Nephron progenitor cell (in vitro differentiated cells): ENCODE measurements at places on chromosomes 16 and 17.
A peak's percentile ranks its signal among the peaks of the same experiment; 100 is the strongest.

GRCh38 chr17:68981288-68981687, 26.1 kb upstream of the ABCA8 start:
- DNase-seq: no peak

- no peak for DNase-seq
Observed at GRCh38 chr17:27766438-27766837, 33.9 kb downstream of the NOS2 start.

- no peak for DNase-seq
Observed at GRCh38 chr16:57893559-57894389, 77.2 kb downstream of the CNGB1 start.

GRCh38 chr16:85137323-85138072, 25.2 kb upstream of the CIBAR2 start:
- peak; percentile 64 for DNase-seq
